ENCODE measurements at places on chromosomes 12 and 14. TPM values are rescaled to one million over a fixed set of nuclear protein-coding genes. Genes with fewer than 3 reads are reported as not detected.

GRCh38 chr14:34214961-34215360, 247.1 kb downstream of the SPTSSA start:
- no peak for DNase-seq

DNA sequence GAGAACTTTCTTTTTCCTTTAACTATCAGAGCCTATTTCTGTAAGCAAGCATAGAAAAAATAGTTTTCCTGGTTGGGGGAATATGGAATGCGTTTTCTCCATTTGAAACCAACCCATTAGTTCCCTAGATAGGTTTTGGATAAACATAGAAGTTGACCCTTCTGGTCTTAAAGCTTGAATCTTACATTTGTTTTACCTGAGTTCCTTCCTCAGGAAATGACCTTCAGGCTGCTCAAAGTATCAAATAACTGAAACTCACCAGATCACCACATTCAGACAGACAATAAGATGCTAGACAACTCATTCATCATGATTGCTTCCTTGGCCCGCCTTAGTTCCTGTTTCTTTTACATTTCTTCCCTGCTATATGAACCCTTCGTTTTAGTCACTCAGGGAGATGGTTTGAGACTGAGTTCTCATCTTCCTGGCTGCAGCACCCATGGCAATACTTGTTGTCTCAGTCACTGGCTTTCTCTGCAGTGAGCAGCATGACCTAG, 52.2 kb downstream of the LRP6 start:
- no peak for DNase-seq

DNA sequence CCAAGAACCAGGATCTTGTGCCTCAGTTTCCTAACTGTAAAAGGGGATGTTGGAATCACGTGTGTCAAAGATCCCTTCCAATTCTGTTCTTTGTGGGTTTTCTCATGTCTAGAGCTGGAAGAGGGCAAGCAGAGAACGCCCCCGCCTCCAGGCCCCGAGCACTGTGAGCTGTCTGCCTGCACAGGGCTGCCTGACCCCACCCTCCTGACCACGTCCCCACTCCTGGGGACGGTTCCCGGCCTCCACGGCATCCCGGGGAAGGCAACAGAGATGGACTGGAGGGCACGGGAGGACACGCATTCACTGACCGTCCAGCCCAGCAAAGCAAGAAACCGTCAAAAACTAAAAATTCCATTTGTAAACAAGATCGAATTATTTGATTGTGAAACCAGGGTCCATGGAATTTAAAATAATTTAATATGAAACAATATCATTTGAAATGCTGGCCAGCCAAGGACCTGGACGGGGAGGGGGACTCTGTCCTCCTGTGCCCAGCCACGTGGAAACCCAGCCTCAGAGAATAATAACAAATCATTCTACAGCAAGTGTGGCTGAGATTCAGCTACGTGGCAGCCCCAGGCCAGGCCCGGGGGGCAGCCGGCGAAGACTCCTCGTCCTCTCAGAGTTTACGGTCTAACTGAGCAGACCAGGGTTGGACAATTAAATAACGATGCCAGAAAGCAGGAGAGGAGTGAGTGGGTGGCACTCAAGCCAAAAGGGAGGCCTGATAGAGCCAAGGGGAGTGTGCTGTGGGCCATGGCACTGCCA, 87.3 kb upstream of the DIO3 start:
- DNase-seq: no peak

DNA sequence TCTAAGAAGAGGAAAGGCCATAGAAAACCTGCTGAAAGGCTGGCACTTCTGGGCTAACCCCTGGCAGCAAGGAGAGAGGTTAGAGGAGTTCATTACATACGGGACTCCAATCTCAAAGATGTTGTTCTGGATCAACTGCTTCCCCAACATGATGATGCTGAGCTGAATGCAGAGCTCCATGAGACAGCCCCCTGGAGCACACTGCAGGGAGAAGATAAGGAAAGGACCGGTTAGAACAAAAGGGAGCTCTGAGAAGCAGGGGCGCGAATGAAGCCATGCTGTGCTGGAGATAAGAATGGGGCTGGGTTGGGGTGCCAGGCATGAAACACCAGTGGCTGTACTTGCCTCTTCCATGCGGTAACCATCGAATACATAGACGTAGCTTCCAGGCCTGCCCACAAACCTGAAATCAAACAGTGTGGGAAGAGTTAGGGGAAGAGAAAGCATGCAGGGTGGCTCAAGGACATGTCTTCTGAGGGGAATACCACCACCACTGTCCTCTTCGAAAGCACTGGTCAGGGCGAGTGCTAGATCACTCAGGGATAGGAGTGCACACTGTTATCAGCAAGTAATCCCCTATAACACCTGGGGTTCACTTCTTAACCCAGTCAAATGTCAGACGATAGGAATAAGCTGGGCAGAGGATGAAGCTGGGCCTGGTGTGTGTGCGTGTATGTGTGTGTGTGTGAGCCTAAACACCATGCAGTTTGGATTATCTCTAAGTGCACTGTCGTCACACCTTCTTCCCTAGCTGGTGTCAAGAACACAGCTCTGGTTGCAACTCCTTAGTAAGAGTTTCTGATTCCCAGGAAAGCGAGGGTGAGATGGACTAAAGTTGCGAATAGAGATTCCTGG, 180.9 kb downstream of the NTF3 start:
- no peak for DNase-seq

The RND1 gene
- total RNA-seq: 1.1 TPM

- no peak for DNase-seq
These were observed 134.7 kb downstream of the FGD4 start for GRCh38 chr12:32533971-32534590.

GRCh38 chr12:53538209-53538689, 31.0 kb upstream of the NPFF start:
- no peak for DNase-seq

The CIDEB gene
- 8.1 TPM for total RNA-seq

DNA sequence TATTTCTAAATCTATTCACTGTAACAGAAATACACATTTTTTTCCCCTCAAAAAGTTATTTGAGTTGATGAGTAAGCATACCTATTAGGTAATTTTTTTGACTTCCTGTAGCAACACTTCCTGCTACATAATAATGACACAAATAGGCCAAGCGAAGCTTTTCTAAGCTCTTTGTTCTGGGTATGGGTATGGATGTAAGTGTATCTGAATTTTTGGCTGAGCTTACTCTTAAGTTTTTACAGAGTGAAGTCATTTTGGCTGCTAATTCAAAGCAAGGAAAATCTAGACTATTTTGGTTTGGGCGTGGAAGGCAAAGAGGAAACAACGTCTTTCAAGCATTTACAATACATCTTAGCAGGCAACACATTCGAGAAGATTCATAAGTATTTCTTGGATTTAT, 1206.0 kb upstream of the FLRT2 start:
- DNase-seq: no peak

- DNase-seq: no peak
These were observed 1.9 kb downstream of the LRCOL1 start for GRCh38 chr12:132608231-132609171.

The NAA25 gene
- total RNA-seq: 11.4 TPM

The SLC6A15 gene
- total RNA-seq: 0.09 TPM

DNA sequence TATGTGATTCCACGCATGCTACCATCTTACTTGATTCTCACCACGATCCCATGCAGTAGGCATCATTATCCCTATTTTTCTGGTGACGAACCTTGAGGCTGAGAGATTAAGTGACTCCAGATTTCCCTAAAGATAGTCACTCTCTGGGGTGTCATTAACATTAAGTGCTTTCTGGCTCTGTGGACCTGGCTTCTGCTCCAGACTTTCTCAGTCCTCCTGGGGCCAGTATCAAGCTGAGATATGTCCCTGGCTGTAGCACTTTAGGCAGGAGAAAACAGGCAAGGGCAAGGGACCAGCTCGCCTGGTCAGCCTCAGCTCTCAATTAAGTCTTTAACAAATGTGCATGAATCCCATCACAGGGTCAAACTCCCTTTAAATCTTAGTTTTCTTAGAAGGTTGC, 38.3 kb upstream of the PRB2 start:
- DNase-seq: no peak

DNA sequence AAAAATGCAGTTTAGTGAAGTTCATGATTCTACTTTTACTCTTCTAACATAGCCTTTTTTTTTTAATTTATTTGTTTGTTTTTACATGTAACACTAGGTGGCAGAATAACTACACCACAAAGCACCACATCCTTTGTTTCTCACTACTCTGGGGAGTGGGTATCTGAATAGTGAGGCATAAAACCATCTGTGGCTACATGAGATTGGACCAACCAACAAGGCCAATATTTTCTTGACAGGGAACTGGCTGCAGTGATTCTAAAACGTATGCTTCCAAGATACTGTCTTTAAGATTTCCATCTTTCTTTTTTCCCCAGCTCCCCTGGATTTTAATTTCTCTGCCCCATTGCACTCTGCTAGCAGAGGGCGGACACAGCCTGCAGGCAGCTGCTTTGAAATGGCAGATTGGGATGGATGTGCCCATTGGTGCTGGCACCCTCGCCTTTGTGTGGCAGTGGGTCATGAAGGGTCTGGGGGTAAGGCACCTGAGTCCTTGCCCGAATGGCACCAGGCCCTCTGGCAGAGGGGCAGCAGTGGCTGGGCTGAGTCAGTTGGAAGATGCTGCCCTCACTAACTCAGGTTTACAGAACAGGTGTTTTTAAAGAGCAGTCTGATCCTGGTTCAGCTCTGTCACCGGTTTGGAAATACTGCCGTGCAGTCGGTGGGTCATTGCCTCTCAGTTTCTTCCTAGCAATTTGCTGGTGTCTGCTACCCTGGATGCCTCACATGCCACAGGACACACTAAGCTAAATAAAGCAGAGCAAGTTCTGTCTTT, 429.1 kb downstream of the RAD51B start:
- DNase-seq: no peak

DNA sequence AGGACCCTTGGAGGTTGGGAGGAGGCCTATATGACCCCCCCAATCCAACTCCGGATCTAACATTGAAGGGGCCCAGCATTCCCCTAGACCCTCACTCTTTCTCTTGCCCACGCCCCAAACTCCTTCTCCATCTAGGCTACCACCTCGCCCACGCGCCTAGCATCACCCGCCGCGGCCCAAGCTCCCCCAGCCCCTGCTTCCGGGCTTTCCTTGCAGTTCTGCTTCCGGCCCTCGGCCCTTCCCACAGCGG, 445 bp downstream of the CERS5 start:
- peak; percentile 22 for DNase-seq

GRCh38 chr14:68553311-68553710, 239.6 kb downstream of the ZFP36L1 start:
- no peak for DNase-seq

- no peak for DNase-seq
These were observed 12.9 kb upstream of the FAM181A start for GRCh38 chr14:93914278-93914677.

GRCh38 chr12:40646456-40646855, 45.8 kb upstream of the CNTN1 start:
- no peak for DNase-seq

- no peak for DNase-seq
These were observed 134.7 kb downstream of the GPR135 start for GRCh38 chr14:59330455-59330854.

- DNase-seq: no peak
These were observed 194.3 kb downstream of the CPNE8 start for GRCh38 chr12:38711054-38711453.

- DNase-seq: no peak
These were observed 20.8 kb downstream of the SLC8B1 start for GRCh38 chr12:113314121-113314529.

The ENDOU gene
- 0.14 TPM for total RNA-seq

DNA sequence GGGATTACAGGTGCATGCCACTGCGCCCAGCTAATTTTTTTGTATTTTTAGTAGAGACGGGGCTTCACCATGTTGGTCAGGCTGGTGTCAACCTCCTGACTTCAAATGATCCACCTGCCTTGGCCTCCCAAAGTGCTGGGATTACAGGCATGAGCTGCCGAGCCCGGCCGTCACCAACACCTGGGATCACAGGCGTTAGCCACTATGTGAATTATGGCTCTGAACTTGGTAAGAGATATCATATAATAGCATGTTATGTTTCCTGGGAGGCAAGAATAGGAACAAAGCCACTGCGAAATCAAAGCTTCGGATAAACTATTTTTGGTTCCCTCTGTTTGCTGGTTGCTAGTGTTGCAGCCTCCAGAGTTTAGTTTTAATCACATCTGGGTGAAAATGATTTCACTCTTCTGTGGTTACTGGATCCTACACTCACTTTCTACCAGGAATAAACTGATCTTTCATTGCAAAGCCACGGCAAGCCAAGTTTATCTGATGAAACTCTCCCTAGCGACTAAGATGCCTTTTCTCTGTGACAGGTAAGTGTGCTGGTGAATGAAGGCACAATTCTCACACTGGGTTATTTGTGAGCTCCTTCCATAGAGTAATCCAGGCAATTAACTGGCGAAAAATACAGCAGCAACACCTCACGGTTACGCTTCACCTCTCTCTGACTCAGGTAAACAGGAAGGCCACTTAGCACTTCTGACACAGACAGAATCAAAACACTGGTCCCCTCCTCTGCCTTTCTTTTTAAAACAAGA, 16.7 kb downstream of the SNRNP35 start:
- no peak for DNase-seq

The MYF5 gene
- total RNA-seq: not detected

DNA sequence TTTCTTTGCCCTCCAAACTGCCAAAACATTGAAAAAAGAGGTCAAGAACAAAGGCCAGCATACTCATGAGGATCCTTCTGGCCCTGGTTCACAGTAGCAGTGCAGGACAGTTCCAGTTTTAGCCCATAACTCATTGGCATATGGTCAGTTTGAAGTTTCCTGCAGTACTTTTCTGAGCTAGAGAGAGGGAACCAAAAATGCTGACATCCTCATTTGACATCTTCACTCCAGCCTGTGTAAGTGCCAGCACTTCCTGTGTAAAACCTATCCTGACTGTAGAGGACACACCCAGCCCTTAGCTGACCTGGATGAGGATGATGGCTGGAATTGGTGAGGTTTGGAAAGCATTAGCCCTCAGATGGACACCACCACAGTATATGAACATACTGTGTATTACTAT, 84.1 kb downstream of the FGD4 start:
- DNase-seq: no peak

The ASCL1 gene
- total RNA-seq: 17.8 TPM

GRCh38 chr12:116423094-116423493, 136.1 kb upstream of the MAP1LC3B2 start:
- DNase-seq: no peak

- no peak for DNase-seq
These were observed 6.8 kb upstream of the TMED10 start for GRCh38 chr14:75183225-75183624.

All from thymus (tissue), 14 donors.